ENCODE measurements at places on chromosomes 12 and 14.

- DNase-seq, result no peak
Observed at GRCh38 chr14:63296060-63296563, 22.6 kb downstream of the GPHB5 start.

GRCh38 chr12:58034311-58034710 is 92.9 kb downstream of the ATP23 start:
- no peak for DNase-seq

DNA sequence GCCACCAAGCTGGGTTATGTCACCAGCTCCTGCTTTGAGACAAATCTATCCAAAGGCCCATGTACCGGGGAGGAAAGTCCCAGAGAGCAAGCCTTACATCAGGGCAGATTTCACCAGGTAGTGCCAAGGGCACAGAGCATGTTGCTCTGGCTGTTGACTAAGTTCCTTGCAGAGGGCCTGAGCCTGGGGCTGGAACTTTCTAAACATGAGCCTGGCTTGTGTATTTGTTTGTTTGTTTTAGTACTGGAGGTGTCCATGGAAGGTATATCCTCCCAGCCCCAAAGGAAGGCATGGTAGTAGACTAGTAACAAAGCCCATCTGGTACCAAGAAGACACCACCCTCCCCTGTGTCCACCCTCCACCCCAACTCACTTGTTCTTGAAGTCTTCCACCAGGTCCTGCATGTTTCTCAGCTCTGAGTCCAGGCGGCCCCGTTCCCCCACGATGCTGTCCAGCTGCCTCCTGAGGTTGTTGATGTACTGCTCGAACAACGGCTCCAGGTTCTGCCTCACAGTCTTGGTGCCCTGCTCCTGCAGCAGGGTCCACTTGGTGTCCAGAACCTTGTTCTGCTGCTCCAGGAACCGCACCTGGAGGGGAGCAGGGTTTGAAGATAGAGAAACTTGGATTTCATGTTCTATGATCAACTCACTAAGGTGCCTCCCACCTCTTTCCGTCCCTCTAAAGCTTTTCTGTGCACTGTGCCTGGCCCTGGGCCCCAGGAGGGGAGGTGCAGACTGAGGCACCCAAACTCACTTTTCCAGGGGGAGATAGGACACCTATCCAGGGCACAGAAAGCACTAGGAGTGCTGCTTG is 1.4 kb downstream of the KRT5 start:
- no peak for DNase-seq

DNA sequence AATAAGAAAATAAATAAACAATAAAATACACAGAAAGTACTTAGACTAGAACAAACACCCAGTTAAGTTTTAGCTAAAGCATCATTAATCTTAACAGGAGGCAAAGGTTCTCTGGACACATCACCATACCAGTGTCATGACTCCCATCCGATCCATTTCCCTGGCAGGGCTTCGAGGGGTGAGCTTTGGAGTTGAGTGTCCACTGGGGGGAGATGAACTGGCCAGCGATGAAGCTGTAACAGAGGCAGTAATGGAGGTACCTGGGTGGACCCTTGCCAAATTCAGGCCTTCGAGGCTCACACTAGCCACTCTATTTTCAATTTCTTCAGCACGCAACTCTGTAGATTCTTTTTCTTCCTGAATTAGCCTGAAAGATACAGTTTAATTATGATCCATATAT is 269.5 kb downstream of the ACSS3 start:
- DNase-seq, result no peak

GRCh38 chr14:74846968-74847665 is 28.8 kb downstream of the PROX2 start:
- DNase-seq, result no peak

DNA sequence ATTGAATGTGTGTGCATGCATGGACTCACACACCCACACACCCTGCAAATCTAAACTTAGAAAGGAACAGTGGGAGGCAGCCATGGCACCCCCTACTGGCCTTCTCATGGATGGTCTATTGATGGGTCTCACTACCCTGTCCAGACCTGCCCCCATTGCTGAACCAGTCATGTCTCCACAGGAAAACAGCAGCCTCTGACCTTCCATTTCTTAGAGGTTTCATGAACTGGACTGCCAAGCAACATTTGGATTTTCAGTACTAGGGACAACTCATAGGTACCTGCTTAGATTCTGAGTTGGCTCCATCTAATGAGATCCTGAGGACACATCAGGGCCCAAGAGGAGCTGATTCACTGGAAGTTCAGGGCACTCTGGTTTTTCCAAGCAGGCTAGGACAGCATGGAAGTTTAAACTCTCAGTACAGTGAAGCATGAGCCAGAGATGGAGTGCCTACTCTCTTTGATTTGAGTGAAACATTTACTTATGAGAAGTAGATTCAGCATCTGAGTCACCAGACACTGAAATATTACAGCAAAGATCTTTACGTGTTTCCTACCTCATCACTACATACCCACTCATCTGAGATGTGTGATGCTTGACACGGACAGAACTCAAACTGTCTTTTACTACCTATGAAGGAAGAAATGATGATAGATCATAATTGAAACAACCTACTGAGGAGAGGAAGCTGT is 98.9 kb upstream of the PLEKHG7 start:
- DNase-seq, result no peak

DNA sequence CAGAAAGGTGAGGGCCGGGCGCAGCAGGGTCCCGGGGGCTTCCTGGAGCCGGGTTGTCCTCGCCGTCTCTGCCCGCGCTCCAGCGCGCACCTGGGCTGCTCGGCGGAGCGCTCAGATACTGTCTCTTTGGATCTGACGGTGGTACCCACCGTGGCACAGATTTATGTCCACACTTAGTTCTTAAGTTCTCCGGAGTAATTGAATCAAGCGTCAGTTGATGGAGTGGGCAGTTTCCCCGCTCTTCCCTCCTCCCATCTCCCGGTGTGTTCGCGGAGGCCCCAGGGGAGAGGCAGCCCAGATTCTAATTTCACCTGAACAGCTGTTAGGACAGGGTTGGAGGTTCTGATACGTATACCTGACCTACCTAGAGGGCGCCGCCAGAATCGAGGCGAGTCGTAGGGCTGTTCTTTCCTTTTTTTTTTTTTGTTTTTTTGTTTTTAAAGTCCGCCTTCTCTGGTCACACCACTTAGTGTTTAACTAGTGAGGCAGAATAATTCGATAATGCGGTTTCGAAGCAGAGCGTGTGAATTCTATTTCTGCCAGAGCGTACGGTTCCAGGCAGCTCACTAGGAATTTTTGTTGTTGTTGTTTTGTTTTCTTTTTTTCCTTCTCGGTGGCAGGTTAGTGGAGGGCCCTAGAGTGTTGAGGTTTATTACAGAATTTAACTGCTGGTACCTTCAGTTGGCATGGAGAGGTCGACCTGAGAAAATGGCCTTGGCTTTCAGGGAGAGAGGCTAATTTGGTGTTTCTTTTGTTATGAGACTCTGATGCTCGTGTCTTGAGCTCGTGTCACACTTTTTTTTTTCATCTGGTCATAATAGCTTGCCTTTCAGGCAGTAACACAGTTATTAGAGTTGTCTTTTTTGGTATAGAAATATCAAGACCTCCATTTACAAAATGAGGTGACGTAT is 22.3 kb upstream of the GNS start:
- DNase-seq, result no peak

DNA sequence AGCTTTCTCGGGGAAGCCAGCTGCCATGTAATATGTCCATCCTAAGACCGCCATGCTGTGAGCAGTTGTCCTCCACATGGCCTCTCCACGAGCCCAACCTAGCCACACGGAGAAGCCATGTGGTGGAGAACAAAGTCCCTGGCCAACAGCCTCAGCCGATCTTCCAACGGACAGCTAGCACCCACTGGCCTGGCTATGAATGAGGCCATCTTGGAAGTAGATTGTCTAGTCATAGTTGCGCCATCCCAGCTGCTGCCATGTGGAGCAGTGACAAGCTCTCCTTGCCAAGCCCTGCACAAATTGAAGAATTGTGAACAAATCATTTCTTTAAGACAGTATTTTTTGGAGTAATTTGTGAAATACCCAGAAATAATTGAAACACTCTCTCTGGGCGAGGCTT is 49.3 kb upstream of the USP44 start:
- DNase-seq, result no peak

GRCh38 chr14:91912035-91912434 is 35.5 kb downstream of the FBLN5 start:
- no peak for DNase-seq

- no peak for DNase-seq
Observed at GRCh38 chr12:124655048-124655697, 87.8 kb upstream of the NCOR2 start.

GRCh38 chr12:31728289-31728916 is 418 bp downstream of the AMN1 start:
- no peak for DNase-seq

DNA sequence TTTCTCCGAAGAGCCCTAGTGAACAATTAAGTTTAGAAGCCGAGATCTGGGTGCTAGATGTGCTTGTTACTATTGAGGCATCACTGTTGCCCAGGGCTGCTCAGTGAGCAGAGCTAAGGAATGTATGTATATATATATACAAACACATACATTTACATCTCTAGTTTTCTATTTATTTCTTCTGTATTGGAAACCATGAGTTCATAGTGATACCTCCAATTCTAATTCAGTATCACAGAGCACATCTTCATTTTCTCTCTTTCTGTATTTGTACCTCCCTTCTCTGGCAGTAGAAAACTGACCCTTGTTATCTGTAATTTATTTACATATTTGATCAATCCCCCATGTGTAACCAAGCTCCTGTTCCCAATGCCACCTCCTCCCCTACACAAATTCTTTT is 40.7 kb upstream of the FUT8 start:
- no peak for DNase-seq

DNA sequence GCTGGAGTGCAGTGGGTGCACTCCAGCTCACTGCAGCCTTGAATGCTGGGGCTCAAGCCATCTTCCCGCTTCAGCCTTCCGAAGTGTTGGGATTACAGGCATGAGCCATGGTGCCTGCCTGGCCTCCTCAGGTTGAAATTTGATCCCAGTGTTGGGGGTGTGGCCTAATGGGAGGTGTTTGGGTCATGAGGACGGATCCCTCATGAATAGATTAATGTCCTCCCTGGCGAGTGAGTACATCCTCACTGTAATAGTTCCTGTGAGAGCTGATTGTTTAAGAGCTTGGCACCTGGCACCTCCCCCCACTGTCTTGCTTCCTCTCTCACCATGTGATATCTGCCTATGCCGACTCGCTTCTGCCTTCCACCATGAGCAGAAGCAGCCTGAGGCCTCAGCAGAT is 84.7 kb downstream of the TSPAN9 start:
- DNase-seq, result no peak

GRCh38 chr12:86170051-86170450 is 86.1 kb downstream of the MGAT4C start:
- no peak for DNase-seq

- no peak for DNase-seq
Observed at GRCh38 chr12:68521321-68521839, 89.3 kb upstream of the RAP1B start.

DNA sequence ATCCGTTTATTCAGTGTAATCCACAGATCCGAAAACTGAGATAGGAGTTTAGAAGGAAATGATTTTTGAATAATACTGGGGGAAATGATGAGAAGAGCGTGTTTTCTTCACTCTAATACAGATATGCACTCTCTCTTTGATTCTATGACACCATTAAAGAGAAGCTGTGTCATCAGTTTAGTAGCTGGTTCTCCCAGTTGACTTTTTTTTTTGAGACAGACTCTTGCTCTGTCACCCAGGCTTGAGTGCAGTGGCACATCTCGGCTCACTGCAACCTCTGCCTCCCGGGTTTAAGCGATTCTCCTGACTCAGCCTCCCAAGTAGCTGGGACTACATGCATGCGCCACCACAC is 48.4 kb upstream of the EML1 start:
- no peak for DNase-seq

DNA sequence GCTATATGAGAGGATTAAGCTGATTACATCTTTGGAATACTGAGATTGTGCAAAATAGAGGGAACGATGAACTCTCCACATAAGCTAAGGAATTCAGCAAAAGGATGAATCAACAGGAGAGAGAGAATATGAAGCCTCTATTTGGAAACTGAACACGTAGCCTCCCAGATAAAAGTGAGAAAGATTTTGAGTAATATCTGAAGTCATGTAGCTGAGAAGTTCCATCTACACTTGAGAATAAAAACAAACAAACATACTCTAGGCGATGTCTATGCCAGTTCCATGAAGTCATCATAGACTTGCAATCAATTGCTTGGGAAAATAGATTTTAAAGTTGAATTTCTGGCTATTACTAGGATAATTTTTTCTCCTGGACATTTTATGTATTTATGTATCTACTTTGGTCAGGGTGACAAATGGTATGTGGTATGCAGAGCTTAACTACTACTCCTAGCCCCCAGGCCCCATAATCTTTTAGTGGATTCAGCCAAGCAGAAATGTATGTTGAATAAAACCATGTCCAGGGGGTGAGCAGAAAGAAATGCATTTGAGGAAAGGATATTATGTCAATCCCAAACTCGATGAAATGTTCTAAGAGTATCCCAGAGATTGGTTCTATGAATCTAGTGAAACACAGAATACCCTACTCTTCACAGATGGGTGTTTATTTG is 627.4 kb downstream of the DIO2 start:
- DNase-seq, result no peak

- DNase-seq, result no peak
Observed at GRCh38 chr12:46661110-46661845, 164.5 kb downstream of the SLC38A4 start.

GRCh38 chr12:28824849-28825248 is 324.2 kb upstream of the FAR2 start:
- no peak for DNase-seq

GRCh38 chr12:20722142-20722541 is 27.0 kb downstream of the SLCO1C1 start:
- DNase-seq, result no peak

DNA sequence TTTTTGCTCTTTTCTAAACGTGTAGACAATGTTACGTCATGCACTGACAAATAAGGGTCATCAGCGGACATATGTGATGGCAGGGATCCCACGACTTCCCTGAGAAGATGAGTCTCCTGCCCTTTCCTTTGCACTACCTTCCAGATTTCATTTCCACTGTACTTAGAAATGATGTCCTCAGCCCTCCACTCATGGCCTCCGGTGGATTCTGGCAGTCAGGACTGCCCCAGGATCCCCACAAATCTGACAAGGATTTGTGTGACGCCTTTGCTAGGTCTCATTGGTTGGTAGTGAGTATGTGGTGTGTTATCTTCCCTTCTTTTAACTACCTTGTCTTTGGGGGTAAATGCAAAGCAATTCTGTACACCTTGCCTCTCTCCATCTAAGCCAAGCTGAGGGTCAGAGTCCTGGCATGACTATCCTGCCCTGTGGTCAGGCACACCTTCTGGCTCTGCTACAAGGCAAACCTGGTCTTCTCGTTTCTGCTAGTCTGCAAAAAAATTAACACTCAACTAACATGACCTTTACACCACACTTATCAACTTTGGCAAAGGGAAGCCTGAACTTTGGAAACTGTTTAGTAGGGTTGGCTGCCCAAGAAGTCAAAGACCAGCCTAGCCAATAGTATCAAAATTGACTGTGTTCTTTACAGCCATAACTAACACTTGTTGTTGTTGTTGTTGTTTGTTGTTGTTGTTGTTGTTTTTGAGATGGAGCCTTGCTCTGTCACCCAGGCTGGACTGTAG is 17.3 kb upstream of the DHRS4 start:
- no peak for DNase-seq

- DNase-seq, result no peak
Observed at GRCh38 chr12:66379616-66380015, 77.3 kb downstream of the HELB start.

- no peak for DNase-seq
Observed at GRCh38 chr12:32995623-32996022, 99.0 kb upstream of the PKP2 start.

- no peak for DNase-seq
Observed at GRCh38 chr12:13935169-13935568, 46.2 kb downstream of the GRIN2B start.
